ENCODE measurements at places on chromosomes 5 and 9. TPM values are rescaled to one million over a fixed set of nuclear protein-coding genes. Genes with fewer than 3 reads are reported as not detected.

Gene SKP2
- polyA plus RNA-seq: 42.6 TPM

Gene ACOT12
- polyA plus RNA-seq: 0.61 TPM

Gene TPM2
- polyA plus RNA-seq: 128 TPM

Gene SV2C
- polyA plus RNA-seq: 0.07 TPM

DNA sequence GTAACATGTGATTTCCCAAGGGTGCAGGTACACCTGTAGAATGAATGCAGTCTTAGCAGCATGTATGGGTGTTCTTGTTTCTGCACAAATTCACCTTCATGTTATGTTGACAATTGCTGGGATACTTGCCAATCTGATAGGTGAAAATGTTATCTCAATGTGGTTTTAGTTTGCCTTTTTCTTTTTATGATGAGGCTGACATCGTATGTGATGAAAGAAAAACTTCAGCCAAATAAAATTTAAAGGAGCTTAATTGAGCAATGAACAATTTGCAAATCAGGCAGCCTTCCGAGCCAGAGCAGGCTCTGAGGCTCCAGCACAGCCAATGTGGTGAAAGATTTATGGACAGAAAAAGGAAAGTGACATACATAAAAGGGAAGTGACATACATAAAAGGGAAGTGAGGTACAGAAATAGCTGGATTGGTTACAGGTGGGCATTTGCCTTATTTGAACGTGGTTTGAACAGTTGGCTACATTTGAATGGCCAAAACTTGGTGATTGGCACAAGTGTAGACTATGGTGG, 10.5 kb downstream of the TAL2 start:
- no peak for DNase-seq

GRCh38 chr5:73182307-73182706, 9.3 kb downstream of the TMEM174 start:
- DNase-seq: no peak

DNA sequence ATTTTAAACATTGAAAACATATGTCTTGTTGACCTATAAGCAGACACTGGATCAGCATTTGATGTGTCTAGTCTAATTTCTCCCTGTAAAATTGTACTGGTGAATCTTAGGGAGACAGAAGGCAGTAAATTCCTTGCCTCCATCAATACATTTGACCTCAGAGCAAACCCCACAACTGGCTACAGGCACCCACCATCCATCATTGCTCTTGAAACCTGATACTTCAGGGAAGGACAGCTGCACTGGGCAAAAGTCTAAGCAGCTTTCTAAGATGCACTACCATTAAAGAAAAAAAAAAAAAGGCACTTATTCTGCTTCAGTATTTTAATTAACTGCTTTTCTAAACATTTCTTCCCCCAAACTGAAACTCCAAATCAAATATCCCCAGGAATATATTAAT, 1051.3 kb upstream of the DMAC1 start:
- no peak for DNase-seq

DNA sequence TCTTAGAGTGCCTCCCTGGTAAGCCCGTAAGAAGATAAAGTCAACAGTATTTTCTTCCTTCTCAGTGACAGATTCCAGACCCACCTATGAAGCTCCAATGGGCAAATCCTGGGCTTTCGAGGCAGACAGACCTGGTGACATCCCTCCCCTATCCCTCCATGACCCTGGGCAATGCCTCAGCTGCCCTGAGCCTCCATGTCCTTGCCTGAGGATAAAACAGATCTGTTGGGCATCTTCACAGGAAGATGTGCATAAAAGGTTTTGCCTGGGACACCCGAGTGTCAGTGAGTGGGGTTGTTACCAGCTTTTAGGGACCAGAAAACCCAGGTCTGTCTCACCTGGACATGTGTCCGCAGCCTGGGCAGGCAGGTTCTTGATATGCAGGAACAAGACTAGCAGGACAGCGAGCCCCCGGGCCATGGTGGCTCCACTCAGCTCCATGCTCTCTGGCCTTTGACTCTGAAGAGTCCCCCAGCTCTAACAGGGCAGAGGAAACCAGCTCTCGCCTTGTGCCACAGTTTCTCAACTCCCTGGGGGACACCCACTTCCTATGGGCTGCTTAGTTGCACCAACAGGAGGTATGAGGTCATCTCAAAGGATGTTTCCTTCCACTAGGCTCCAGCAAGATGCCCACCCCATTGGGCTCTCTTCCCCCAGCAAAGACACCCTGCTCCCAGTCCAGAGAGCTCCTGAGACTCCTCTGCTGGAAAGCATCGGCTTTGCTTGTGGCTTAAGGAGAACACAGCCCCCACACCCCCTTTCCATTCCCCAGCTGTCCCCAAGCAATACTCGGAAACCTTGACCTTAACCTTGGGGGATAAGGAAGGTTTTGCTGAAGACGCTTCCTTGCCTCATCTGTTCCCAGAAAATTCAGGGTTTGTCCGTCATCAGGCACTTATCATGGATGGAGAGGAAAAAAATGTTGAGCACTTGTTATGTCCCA, at the start of gene FCN1:
Gene FCN1, minus strand, starts transcription at position 482 of the 943 bp plus-strand sequence. Its CDS starts 41 bp downstream, at position 441.
- DNase-seq: no peak

- no peak for DNase-seq
Observed at GRCh38 chr9:20564650-20565049, 57.6 kb downstream of the MLLT3 start.

- DNase-seq: no peak
Observed at GRCh38 chr5:109705596-109705995, 15.9 kb downstream of the MAN2A1 start.

GRCh38 chr5:34011536-34011935, 3.7 kb upstream of the AMACR start:
- no peak for DNase-seq

DNA sequence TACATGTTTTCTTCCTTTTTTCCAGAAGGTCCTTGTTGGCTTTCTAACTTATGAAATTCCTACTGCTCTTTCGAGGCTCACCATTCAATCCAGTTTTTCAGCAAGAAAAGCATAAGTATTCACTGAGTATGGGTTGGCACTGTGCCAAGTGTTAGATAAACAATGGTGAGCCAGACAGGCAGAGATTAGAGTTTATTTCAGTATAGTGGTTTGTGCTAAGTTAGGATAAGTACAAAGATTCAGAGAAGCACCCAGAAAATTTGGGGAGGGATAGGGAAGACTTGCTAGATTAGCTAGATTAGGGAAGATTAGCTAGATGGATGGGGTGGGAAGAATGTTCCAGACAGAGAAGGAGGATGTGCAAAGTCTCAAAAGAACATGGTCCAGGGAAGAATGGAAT, 122.9 kb downstream of the OXCT1 start:
- no peak for DNase-seq

DNA sequence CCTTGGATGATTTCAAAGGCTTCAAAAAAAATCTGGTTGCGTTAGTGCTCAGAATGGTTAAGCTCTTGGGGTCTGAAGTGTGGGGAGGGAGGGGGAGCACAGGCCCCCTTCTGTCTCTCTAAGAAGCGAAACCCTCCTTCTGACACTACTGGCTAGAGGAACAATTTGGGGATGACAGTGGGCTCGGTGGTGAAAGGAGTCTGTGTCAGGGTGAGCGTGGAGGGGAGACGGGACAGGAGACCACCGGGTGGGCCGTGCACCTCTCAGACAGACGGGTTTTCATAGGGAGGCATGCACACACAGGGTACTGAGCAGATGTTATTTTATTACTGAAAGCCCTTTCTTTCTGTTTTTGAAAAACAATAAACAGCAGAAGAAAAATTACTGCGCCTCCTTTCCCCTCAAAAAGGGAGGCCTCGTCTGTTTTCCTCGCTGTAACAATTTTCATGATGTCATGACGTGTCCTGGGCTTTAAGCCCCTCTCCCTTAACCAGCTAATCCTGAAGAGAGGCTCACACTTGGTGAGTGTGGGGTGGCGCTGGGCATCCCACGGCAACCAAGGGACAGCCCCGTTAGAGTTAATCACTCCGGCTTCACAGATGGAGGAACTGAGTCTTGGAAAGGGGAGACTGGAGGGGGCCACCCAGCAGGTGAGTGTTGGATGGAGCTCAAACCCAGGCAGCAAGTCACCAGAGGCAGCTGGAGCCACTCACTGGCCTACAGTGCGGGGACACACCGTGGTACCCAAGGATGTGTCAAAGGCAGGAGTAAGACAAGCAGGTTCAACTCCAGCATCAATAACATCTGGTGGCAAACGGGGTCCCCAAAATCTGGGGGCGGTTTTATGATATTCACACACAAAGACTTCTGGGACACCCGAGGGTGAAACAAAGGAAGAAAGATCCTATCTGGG, 53.4 kb downstream of the PTCH1 start:
- DNase-seq: no peak

DNA sequence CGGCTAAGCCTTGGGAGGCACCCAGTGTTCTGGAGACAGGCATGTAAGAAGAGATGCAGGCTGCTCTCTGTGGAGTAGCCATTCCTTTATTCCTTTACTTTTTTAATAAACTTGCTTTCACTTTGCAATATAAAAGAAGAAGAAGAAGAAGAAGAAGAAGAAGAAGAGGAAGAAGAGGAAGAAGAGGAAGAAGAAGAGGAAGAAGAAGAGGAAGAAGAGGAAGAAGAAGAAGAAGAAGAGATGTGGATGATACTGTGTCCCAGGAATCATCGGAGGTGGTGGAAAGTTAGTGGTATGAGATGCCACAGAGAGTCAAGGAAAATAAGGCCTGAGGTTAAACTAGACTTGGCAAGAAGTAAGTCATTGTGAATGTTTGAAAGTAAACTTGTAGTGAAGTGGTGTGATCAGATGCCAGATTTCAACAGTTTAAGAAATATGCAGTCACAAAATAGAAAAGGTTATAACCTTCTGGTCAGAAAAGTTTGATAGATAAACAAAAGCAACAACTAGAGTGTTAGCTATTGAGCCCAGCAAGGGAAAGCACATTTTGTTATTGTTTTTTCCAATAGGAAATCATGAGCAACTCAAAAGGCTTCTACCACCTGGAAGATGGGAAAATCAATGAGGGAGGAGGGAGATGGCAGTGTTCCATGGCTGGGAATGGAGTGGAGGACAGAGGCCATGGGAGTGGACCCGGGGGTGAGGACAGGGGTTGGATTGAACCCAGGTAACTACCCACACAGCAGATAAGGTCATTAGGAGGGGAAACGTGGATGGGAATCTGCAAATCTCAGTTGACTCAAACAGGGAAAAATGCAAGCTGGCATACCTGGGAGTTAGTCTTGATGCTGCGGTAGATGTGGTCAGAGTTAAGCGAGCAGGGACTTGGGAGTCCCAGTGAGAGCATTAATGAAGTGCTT, 16.8 kb downstream of the AOPEP start:
- no peak for DNase-seq

DNA sequence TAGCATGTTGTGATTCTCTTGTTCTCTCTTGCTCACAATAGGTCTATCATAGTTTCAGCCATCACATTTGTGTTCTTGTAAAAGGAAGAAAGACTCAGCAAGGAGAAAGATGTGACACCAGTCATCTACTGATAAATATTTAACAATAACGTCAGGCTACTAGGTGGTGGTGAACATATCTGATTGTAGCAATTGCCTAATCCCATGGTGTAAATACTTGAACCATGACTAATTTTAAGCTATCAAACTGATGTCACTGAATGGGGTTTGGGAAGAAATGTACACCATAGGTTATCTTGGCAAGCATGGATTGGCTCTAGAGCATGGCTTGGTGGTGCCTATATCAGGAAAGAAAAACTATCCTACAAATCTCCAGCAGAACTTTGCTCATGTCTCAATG, 16.6 kb downstream of the DMRTA1 start:
- no peak for DNase-seq

DNA sequence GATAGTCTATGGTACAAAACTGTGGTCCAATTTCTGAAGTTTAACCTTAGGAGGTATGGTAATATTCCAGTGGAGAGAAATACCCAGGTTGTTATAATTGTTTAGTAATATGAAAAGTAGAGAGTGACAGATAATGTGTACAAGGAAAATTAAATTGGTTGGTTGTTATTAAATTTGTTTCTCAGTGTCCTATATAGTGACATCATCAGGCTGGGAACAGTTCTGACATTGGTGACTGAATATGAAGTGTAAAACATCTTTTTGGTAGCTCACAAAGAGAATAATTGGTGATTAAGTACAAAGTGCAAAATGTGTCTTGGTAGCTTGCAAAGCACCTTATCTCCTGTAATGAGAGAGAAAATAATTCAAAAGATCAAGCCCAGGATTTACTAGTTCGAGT, 1806.1 kb upstream of the CDH6 start:
- DNase-seq: no peak

DNA sequence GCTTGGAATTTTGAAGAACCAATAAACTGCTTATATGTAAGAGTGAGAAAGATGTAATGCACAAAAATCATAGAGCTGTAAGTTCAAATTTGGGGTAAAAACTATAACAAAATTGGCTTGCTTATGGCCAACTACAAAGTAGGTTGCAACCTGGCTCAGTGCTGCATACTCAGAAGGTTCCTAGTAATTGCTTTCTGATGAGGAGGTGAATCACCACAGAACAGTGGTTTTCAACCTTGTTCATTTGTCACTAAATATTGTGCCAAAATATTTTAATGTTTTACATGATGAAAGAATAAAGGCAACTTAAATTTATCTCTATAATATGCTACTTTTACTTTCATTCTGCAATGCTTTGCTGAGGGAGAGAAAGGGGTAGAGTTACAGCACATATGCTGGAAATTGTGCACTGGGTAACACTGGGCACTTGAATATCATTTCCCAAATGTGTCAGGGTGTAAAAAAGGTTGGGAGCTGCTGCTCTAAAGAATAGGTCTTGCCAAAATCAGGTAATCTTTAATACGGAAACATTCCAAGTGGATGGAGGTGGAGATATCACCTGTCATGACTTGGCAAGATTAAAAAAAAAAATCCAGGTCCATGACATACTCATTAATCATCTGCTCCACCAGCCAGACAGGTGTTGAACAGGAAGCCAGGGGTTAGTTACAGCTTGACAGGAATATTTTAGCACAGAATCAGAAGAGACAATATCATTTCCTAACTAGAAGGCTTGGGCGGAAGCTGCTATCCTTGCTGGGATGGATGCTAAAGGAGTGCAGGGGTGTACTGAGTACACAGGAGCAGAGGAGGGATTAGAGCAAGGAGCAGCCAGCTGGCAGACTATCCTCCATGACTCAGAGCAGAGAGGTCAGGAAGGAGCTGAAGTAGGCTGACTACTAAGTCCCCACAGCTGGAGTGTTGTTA, 34.6 kb upstream of the CCL21 start:
- DNase-seq: no peak

GRCh38 chr9:133811471-133811870, 73.3 kb upstream of the SARDH start:
- no peak for DNase-seq

- no peak for DNase-seq
Observed at GRCh38 chr9:4600368-4600767, 61.7 kb upstream of the PLPP6 start.

GRCh38 chr5:61082516-61083280, 79.6 kb downstream of the SMIM15 start:
- no peak for DNase-seq
